ENCODE measurements at places on chromosomes 4 and X. TPM values are rescaled to one million over a fixed set of nuclear protein-coding genes. Genes with fewer than 3 reads are reported as not detected.

The CLCN4 gene
- total RNA-seq = 3.1 TPM

The SYNPO2 gene
- 13.6 TPM for total RNA-seq

The GPRIN3 gene
- 0.58 TPM for total RNA-seq

The VAMP7 gene
- 42.6 TPM for total RNA-seq

The SLC9B2 gene
- 20.6 TPM for total RNA-seq

The GPRASP1 gene
- 7.3 TPM for total RNA-seq

The FAM120C gene
- total RNA-seq = 4.4 TPM

The STARD8 gene
- 4.6 TPM for total RNA-seq

The QRFPR gene
- not detected for total RNA-seq

The CXCL11 gene
- total RNA-seq = not detected

The CT45A1 gene
- total RNA-seq = not detected

The KLB gene
- total RNA-seq = under 0.01 TPM

The ATOH1 gene
- not detected for total RNA-seq

The AKAP4 gene
- total RNA-seq = not detected

The SHISA3 gene
- total RNA-seq = 1.7 TPM

The GLRB gene
- 11.7 TPM for total RNA-seq

The SUPT20HL1 gene
- total RNA-seq = not detected

The BST1 gene
- total RNA-seq = 39.5 TPM

The FHDC1 gene
- total RNA-seq = under 0.01 TPM

The SPIN4 gene
- 8.4 TPM for total RNA-seq

The CXorf49B gene
- not detected for total RNA-seq

The HNRNPH2 gene
- 64.5 TPM for total RNA-seq

The PABPC5 gene
- 2.5 TPM for total RNA-seq

The APOO gene
- total RNA-seq = 14.6 TPM

The SFRP2 gene
- not detected for total RNA-seq

The SLC34A2 gene
- under 0.01 TPM for total RNA-seq

The CENPVL3 gene
- total RNA-seq = not detected

The PWWP3B gene
- total RNA-seq = 0.28 TPM

The SMS gene
- 199 TPM for total RNA-seq

The SLITRK4 gene
- 0.96 TPM for total RNA-seq

The VCX3B gene
- total RNA-seq = not detected

The DCHS2 gene
- total RNA-seq = not detected

The ZAR1 gene
- not detected for total RNA-seq

The CENPVL2 gene
- total RNA-seq = not detected

The NEK1 gene
- 10.7 TPM for total RNA-seq

The GLRA3 gene
- total RNA-seq = not detected

The TCEANC gene
- 7.0 TPM for total RNA-seq

The ELMOD2 gene
- 26.5 TPM for total RNA-seq

The ARL9 gene
- total RNA-seq = 0.19 TPM

Data from regular cardiac myocyte (primary cell).